ENCODE measurements at places on chromosomes 3 and 15.

DNA sequence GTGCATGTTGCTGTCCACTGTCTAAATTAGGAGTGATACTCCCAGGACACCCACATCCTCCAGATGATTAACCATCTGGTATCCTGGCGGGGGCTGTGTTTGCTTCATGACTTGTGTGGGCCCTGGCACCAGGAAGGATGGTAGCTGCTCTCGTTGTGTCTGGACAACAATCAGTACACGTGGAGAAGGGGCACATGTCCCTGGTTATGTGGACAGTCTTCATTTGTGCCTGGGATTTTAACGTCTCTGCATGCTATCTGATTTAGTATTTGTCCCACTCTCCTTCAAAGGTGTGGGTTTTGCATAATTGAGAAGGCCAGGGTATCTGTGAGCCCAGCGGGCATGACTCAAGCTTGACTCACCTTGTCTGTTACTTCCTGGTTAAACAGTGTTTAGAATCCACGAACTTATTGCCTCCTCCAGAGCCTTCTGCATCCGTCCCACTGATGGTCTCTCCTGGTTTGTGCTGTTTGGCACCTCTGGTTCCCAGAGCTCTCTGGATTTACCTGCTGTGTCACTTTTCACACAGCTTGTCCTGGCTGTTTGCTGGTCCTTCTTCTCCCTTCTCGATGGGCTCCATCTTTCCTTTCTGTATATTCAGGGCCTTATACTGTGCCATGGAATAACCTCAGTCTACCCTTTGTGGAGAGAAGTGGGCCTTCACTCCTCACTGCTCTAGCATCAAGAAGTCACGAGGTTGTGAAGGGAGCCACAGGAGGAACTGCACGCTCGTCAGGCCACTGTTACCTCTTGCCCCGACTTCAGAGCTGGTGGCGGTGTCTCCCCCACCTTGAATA, 32.5 kb downstream of the ARNT2 start:
- no peak for DNase-seq

DNA sequence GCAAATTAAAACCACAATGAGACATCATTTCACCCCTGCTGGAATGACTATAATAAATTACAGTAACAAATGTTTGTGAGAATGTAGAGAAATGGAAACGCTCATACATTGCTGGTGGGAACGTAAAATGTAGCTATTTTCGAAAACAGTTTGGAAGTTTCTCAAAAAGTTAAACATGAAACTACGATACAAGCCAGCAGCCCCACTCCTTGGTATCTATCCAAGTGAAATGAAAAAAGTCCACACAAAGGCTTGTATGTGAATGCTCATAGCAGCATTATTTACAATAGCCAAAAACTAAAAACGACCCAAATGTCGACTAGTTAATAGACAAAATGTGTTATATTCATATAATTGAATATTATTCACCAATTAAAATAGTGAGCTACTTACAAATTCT, 22.9 kb upstream of the CFAP20DC start:
- no peak for DNase-seq

- no peak for DNase-seq
Observed at GRCh38 chr3:118755253-118755801, 279.3 kb downstream of the IGSF11 start.

- no peak for DNase-seq
Observed at GRCh38 chr3:147518465-147518864, 109.3 kb downstream of the ZIC1 start.

DNA sequence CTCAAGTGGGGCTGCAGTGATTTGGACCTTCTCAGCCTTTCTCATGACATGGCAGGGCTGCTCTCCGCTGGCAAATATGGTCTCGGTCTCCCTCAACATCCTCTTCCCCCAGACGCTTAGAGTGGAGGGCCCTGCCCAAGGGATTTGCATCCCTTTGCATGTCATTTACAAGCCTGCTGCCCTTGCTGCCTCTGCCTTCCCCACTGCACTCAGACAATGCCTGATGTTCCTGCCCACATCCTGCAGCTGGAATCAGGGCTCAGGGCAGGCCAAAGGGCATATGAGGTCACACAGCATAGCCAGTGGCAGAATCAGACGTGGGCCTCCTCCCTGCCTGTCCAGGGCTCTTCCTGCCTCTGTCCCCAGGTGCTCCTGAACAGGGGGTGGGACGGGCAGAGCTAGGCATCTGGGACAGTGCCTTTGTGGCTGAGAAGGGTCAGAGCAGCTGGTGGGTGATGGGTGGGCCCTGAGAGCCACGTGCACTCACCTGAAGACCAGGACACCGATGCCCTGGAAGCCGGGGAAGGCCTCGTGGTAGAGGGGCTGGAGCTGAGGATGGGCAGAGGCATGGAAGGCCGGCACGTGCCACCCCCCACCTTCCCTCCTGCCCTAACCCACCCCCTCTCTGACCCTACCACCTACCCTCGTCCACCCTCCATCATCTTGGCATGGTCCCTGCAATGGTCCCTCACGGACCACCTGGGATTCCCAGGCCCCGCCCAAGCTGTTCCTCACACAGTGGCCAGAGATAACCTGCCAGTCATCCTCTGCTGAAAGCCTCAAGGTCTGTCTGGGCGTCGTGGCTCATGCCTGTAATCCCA, 27.4 kb upstream of the GOLGA6C start:
- no peak for DNase-seq

- DNase-seq: no peak
Observed at GRCh38 chr15:75468913-75469598, 17.6 kb upstream of the SIN3A start.

GRCh38 chr3:197955892-197956477, 4.0 kb upstream of the LMLN start:
- DNase-seq: no peak

DNA sequence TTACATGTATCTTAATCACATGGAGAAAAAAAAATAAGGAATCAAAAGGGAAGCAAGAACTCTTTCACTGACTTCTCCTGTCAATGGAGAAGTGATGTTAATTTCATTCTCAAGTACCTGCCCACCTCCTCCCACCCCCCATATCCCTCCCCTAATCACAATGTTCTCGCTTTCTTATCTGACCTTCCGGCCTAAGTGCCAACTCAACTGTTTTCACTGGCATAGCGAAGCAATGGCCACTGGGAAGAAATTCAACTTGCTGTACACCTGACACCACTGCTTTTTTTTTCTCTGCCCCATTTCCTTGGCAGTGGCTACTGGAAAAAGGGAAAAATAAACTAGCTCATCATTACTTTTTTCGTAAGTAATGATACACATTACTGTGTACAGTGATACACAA, 3.8 kb downstream of the SGO1 start:
- DNase-seq: no peak

GRCh38 chr3:106329521-106329920, 460.7 kb upstream of the CBLB start:
- DNase-seq: no peak

- no peak for DNase-seq
Observed at GRCh38 chr3:12902181-12902999, 61.0 kb upstream of the RPL32 start.

- no peak for DNase-seq
Observed at GRCh38 chr3:37026851-37027250, 33.5 kb downstream of the MLH1 start.

GRCh38 chr15:84725001-84725491, 9.1 kb upstream of the SEC11A start:
- no peak for DNase-seq

GRCh38 chr3:46612324-46612723, at the start of gene FAM240A:
FAM240A (plus strand) TSS chr3:46612525; CDS start chr3:46612684, 159 bp downstream.
- DNase-seq: no peak

DNA sequence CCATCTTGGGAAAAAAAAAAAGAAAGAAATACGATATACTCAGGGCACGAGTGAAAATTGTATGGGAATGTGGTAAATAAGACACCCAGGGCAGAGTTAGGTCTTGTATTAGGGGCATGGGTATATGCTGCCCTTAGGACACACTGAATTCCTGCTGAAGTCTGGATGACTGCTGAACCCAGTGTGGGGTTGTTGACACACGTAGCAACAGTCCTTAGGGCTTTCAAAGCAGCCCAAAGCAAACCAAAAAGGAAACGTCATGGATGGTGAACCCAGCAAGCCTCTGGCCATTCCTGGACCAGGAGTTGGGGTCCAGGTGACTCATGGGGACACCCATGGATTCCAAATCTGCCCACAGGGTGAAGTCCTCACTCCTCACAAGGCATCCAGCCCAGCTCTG, 27.1 kb upstream of the SEMA3F start:
- no peak for DNase-seq

DNA sequence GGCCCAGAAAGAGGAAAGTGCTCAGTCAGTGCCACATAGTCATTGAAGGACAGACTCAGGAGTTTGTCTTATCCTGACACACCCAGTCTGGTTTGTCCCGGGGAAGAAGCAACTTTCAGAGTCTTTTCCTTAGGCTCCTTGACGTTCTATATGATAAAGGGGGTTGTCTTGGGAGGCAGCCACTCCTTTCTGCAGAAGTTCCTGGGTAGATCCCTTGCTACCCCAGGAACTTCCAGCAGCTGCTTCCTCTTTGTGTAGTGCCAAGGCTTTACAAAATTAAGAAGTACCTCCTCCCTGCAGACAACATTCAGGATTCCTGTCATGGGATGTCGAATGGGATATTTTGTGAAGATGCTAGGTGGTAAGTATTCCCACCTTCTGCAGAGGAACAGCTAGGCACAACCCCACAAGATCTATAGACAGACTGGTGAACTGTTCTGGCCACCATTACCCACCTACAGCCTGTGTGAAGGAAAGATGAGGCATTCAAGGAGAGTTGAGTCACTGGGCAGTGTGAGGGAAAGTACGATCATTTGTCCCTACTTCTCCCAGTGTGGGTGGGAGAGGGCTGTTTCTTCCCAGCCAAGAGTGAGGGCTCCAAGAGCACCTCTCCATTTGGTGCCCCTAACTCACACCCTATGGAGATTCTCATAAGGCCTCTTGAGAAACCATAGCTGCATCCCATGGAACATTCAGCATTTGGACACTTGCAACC, 11.3 kb downstream of the TMEM266 start:
- DNase-seq: no peak

GRCh38 chr15:61092361-61093157, 136.5 kb downstream of the RORA start:
- DNase-seq: no peak

DNA sequence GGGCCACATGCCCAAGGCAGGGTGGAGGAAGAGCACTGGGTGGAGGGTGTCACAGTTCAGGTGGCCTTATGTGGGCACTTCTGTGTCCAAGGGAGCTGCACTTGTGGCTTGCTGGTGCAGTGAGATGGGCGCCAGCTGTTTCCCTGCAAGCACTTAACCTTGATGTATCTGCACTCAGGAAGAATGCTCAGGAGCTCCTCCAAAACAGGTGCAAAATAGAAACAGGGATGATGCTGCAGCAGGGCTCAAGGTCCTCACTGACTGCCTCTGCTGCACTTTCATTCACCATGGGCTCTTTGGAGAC, 151.3 kb downstream of the CADPS start:
- DNase-seq: no peak

DNA sequence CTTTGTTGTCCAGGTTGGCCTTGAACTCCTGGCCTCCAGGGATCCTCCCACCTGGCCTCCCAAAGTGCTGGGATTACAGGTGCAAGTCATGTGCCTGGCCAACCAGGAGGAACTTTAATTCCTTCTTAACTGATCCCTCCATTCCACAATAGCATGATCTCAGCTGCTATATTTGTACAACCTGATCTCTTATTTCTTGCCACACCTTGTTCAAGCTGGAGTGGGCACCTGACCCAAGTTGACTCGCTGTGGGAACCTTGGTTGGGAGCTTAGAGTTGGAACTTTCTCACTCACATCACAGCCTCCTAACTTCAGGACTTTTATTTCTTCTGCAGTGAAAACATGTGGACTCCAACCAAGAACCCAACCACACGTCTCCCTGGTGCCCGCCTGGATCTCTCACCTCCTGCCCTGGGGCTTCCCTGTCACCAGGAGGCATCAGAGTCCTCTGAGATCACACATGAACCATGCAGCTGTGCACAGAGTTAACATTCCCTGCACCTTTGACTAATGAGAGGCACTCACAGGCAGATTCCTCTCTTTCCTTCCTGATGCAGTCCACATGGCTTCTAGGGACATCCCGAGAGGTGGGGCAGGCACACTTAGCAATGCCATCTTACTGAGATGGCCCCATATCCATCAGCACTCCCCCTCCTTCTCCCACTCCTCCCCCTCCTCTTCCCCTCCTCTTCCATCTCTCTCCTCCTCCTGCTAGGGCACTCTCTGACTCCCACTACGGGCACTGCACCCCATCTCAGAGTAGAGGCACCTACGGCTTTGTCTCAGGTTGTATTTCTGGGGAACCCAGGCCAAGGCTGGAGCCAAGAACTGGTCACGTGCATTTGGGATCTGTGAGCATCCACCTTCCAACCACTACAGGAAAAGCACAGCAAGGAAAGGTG, 9.7 kb upstream of the CYFIP1 start:
- no peak for DNase-seq

GRCh38 chr3:188244395-188244861, 90.5 kb downstream of the LPP start:
- no peak for DNase-seq

- no peak for DNase-seq
Observed at GRCh38 chr15:71883447-71883846, 73.1 kb downstream of the NR2E3 start.

DNA sequence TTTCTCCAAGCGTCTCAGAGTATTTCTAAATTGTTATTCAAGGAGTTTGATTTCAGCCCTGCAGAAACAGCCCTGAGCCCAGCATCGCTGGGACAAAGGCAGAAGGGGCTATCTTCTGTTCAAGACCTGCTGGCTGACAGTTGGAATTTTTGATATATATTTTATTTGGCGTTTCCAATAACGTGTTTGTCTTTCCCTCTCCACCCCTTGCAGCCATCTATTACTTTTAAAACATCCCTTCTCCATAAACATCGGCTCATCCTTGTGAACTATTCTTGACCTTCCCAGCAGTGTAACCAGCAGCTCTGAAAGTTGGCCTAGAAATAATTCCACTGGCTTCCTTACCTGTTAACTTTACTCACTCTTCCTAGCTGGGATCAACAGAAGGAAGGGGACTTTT, 5.5 kb upstream of the MEIS2 start:
- no peak for DNase-seq

GRCh38 chr3:67418426-67419217, 235.8 kb downstream of the SUCLG2 start:
- no peak for DNase-seq

DNA sequence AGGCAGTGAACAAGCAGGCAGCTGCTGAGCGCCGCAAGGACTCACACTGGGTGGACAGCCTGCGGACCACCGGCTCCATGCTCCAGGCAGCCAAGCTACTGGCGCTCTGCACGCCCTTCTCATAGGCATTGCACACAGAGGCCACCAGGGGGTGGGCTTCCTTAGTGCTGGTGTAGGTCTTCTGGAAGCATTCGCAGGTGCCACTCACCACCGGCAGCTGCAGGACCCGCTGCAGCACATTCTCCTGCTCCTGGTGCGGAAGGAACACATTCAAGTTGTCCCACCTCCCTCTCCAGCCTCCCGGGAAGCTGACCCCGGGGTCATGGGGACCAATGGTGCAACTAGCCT, 6.0 kb downstream of the PLIN1 start:
- no peak for DNase-seq
